GM04503 (cell line): ENCODE measurements at places on chromosomes 6 and 20.
A peak's percentile ranks its signal among the peaks of the same experiment; 100 is the strongest.

DNA sequence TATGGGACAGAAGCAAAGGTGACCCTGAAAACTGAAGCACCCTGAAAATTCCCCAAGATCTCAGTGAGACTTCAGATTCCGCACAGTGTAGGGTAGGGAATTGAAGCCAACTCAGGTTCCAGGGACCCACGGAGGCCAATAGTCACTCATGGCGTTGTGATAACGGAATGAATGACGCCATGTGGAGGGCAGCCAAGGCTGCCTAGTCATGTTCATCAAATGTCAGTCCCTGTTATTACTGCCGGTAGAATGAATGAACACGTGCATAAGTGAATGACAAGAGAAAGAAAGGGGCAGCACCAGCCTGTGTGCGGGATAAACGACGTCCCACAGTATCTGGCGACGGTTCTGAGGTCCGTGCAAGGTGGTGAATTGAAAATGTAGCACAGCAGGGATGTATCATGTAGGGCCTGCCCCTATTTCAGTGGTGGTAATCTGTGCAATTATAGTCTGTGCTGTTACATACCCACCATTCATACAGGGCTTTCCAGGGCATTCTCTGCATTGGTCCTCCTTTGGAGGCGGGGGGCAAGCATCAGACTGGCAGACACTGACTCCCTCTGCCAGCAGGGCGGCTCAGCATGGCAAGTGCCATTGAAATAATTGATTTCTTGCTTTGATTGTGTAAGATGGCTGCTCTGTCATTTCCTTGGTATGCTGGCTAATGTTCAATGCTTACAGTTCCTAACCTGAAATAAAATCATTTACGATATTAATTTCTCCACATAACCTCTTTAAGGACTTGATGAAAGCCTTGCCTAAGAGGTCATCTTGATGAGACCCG lies 386.9 kb downstream of the CDH4 start:
- DNase-seq = peak; percentile 10

GRCh38 chr20:11582060-11582459 lies 335.6 kb upstream of the BTBD3 start:
- DNase-seq = peak; percentile 12

DNA sequence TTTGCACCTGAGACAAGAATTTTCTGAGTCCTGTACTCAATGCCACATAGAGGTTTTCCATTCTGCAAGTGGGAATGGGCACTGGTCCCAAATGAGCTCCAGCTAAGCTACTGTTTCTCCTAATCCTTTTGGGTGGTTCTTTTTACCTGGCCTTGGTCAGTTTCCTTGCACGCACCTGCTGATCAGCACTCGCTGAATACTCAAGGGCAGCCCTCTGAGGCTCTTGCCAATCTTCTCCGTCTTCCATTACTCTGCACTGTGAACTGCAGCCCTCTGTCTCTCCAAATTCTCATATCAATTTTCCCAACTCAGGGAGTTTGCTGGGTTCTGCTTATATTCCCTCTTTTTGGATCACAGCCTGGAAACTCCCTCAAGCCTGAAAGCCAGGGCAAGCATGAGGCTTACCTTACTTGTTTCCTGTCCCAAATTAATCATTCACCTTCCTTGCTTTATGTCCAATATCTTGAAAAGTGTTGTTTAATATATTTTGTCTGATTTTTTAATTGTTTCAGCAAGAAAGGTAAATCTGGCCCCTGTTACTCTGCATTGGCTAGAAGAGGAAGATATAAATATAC lies 138.0 kb upstream of the TBX18 start:
- DNase-seq = no peak

DNA sequence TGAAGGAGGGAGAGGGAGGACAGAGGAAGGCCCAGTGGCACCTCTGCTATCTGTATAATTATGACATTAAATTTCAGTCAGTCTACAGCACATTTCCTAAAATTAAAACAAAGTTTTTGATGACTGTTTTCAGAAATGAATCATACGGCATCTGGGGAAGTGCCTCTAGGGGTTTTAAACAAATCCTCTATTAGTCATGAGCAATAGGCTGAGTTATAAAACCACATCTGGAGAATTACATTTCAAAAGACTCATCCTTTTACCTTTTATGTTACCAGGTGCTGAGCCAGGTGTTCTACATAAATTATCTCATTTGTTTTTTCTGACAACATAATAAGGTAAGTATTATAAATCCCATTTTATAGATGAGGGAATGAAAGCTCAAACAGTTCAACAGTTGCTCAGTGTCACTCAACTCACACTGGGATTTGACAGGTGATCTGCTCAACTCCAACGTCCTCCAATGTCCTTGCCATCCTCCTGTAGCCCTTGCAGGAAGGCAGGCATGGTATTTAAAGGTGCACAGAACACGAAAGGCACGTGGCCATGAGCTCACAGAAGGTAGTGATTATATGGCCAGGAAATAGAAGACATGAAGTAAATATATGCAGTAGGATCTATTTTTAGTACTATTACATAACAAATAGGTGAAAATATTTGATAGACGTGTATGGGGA lies 184.2 kb upstream of the MAN1A1 start:
- DNase-seq = peak; percentile 16

- no peak for DNase-seq
Measured at GRCh38 chr20:61875221-61875885, 190.3 kb downstream of the TAF4 start.

DNA sequence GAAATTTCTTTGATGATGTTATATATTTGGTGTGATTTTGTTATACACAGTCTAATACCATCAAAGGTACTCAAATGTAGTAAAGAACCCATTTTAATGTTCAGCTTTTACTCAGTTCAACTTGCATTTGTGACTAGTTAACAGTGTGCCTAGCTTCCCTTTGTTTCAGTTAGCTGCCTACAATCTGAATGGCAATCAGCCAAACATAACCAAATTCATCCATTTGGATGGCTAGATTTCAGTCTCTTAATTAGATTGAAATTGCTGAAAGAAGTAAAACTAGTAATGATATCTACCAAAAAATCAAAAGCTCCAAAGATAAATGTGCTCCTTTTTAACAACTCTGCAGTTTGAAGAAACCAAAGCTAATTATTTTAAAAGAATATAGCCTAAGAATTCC lies 6.9 kb downstream of the EPHA7 start:
- DNase-seq = no peak
